Posterior vena cava (tissue), 2 donors: ENCODE measurements at places on chromosomes 2 and 18. TPM values are rescaled to one million over a fixed set of nuclear protein-coding genes. Genes with fewer than 3 reads are reported as not detected.

Gene FARSB
- 17.0 TPM for total RNA-seq

Gene NTSR2
- not detected for total RNA-seq

Gene TFPI
- 117 TPM for total RNA-seq

- DNase-seq: no peak
Observed at GRCh38 chr2:29741132-29741531, 180.3 kb downstream of the ALK start.

DNA sequence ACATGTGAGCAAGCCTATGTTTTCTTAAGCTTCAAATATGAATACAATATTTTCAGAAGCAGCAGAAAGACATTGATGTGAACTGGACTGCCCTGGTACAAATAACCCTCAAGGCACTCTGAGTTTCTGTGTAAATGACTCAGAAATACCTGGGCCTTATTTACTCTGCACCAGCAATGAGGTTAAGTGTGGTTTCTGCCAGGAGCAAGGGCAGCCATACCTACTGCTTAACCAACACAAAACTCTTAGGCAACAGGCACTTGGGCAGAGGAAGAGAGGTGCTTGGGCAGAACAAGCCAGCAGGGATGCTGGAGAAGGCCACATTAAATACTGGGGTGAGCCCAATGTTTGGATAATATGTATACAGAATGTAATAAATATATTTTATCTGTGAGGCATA, 29.4 kb upstream of the ARL5A start:
- no peak for DNase-seq

DNA sequence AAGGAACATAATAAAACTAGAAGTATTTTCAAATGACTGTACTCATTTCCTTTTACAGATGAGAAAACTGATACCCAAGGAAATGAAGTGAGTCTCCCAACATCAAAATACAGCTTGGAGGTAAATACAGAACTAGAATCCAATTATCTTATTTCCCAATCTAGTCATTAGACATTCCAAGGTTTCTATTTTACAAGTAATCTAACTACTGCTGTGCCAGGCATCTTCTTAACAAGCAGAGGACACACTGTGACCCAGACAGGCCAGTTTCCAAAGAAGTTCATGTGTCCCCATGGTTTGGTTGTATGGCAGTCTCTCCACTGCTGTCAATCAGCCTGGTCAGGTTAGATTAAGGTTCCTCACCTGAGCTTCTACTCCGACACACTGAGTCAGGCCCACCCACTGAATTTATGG, 143.5 kb downstream of the THADA start:
- no peak for DNase-seq

DNA sequence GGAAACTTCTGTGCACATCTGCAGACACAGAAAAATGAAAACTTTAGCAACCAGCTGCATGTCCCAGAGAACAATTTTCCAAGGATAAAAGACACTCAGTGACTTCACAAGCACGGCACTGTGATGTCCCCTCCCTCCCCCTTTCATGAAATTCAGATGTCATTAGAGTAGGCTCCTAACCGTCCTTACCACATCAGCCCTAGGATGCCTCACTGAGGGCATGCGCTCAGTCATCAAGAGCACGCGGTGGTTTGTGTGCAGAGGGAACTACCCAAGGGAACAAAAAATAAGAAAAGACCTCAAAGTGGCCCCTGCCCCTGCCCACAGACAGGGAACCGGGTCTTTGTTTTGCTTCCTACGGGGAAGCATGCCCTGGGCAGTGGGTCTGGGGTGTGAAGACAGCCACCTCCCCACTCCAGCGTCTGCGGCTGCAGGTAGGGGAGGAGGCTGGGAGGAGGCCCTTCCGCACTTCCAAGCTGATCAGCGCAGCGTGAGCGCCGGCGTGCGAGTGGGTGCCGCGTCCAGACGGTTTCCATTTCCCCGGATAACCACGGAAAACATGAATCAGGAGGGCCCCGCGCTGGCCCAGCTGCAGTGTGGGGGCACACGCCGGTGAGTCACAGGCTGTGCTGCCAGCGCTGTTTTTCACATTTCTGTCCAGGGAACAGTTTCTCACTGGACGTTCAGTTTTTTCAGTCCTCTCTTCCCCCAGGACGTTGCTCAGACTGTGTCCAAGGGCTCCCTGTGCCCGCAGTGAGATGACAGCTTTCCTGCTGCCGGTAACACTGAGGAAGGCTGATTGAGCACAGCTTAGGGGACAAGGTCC, 70.6 kb downstream of the COPS8 start:
- peak; percentile 93 for DNase-seq
